ENCODE measurements at places on chromosomes 6 and 20.
A peak's percentile ranks its signal among the peaks of the same experiment; 100 is the strongest.

DNA sequence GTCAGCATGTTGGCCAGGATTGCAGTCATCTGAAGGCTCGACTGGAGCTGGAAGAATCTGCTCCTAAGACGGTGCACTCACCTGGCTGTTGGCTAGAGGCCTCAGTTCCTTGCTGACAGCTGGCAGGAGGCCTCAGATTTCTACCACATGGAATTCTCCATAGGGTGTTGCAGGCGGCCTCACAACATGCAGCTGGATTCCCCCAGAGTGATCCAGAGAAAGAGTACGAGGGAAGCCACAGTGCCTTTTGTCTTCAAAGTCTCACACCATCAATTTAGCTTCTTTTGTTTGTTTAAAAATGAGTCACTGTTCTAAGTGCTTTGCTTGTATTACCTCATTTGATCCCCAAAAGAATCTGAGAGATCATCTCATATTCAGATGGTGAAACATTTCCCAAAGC is 65.5 kb upstream of the FYN start:
- no peak for DNase-seq

GRCh38 chr6:42010185-42010891 is 40.0 kb upstream of the TAF8 start:
- no peak for DNase-seq

- DNase-seq, result no peak
Observed at GRCh38 chr6:21785164-21785563, 191.6 kb downstream of the SOX4 start.

DNA sequence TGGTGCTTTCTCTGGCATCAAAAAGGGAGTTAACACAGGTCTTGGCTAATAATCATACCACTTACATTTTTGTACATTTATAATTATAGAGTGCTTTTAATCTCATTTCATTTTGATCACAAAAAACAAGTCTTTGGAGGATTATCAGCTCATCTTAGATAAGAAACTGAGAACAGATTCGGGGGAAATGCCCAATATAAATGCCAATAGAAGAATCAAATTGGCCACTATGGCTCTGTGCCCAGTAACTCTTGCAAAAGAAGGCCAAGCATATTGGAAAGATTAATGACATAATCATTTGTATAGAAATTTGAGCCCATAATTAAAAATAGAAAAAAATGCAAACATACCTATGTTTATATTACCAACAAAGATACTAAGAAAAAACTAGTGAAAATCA is 42.5 kb downstream of the IPCEF1 start:
- no peak for DNase-seq

GRCh38 chr20:10113746-10114145 is 79.0 kb downstream of the ANKEF1 start:
- DNase-seq, result no peak

- no peak for DNase-seq
Observed at GRCh38 chr6:7758456-7758855, 32.6 kb downstream of the BMP6 start.

GRCh38 chr6:53437557-53438202 is 88.9 kb upstream of the ELOVL5 start:
- no peak for DNase-seq

GRCh38 chr6:31140643-31141042 is 1.8 kb upstream of the PSORS1C2 start:
- DNase-seq, result no peak

GRCh38 chr6:72640615-72640930 is 18.7 kb downstream of the KCNQ5 start:
- DNase-seq, result no peak

- no peak for DNase-seq
Observed at GRCh38 chr6:12034349-12034748, 22.2 kb downstream of the HIVEP1 start.

DNA sequence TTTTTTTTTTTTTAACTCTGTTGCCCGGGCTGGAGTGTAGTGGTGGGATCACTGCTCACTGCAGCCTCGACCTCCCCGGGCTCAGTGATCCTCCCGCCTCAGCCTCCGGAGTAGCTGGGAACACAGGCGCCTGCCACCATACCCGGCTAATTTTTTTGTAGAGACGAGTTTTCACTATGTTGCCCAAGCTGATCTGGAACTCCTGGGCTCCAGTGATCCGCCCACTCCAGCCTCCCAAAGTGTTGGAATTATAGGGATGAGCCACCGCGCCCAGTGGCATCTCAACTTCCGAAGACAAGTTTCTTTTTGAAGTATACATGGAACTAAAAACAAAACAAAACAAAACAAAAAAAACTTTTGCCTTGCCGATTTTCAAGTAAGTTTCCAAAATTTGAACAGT is 66.6 kb upstream of the ZNF184 start:
- no peak for DNase-seq

GRCh38 chr6:50939931-50940330 is 121.3 kb downstream of the TFAP2B start:
- no peak for DNase-seq

DNA sequence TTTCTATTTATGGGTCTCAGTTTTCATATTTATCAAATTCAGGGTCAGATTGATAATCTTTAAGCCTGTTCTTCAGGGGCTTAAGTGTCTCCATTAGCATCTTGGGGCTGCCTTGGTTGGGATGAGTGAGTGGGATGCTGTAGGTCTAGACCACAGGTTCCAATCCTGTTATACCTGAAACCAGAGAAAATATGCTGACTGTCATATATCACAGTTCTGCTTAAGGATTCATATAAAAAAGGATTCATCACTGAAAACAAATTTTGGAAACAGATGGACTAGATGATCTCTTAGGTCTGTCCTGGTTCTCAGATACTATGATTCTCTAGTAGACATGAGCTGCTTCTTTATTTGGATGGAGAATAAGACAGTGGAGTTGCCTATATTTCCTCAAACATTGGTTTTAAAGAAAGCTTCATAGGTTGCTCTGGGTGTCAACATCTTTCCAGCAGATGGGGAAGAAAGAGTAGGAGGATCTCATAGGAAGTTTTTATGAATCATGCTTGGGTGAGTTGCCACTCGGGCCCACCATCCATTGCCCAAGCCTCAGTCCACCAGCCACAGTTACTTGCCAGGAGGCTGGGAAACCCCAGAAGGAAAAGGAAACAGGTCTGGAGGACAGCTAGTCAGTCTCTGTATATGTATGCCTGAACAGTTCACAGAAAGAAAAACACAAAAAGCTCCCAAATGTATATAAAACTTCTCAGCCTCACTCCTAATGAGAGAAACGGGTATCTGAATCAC is 42.9 kb upstream of the MAP7 start:
- DNase-seq, result no peak

DNA sequence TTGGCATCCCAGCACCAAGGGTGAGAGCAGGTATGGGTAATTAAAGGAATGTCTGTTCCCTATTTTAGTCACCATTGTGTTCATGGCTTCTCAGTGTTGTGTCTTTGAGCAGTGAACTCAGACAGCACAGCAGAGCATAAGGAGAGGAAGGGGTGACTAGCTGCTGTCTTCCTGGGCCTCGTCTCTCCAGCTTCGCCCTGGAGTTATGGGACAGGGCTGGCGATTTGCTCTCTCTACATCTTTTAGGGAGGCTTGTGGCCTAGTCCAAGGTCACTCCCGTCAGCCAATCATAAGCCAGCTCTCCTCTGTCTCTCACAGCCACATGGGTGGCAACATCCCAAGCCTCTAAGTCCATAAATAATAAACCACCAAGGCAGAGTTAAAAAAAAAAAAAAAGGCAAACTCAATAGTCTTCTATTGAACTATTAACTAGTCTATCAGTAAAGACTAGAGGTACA is 7.3 kb downstream of the CST3 start:
- DNase-seq, result no peak

DNA sequence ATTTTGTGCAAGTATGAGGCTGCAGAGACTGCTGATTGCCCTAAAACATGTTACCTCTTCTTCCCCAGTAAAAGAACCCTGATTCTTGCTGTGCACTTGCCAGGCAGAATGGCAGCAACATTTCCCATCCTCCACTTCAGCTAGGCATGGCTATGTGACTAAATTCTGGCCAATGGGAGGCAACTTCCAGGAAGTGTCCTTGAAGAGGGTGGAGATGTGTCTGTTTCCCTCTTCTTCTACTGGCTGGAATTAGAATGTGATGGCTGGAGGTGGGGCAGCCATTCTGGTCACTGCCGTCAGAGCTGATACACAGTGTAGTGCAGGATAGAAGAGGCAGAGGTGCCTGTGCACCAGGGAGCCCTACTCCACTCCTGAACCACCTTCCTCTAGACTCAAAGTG is 64.6 kb downstream of the CDH26 start:
- no peak for DNase-seq

- DNase-seq, result no peak
Observed at GRCh38 chr6:110090876-110091275, 88.6 kb downstream of the WASF1 start.

- DNase-seq, result no peak
Observed at GRCh38 chr6:5866547-5867051, 140.1 kb downstream of the NRN1 start.

GRCh38 chr20:34312024-34312460 is 8.9 kb upstream of the AHCY start:
- no peak for DNase-seq

DNA sequence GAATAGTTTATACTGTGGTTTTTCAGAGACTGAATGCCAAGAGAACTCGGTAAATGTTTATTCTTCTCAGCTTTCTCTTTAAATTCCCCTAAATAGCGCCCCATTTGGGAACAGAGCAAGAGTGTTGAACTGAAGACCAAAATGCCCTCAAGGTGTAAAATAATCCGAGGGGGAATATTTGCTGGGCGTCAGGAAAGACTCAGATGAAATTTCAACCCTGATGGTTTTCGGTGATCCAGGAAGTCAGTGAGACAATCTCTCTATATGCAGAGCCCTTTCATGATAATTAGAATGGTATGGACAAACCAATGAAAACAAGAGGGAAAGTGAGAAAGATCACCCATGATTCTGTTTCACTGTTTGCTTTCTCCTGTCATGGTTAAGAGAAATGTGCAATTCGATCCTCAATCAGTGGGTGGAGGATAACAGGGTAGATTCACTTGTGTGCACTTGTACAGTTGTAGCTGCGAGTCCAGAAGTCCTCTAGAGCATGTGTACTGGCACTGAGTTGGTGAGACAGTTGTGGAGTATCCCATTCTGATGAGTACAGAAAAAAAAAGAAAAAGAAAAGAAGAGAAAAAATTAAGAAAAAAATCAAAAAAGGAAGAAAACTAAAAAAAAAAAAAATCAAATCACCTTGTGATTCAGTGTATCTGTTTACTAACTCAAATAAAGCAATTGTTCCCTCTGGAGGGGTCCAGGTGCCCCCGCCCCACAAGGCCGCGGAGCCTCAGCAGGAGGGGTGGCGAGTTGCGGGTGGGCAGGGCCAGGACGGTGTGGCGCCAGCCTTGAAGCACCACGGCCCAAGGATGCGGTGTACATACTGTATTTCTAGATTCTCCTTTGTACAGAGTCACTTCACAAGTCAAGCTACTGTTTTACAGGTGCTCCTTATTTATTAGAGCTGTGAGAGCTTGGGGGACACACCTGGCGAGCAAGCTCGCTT is 164.9 kb downstream of the SCML4 start:
- no peak for DNase-seq

- no peak for DNase-seq
Observed at GRCh38 chr6:133809406-133809805, 79.5 kb upstream of the TCF21 start.

- DNase-seq, result no peak
Observed at GRCh38 chr6:122154155-122154554, 245.3 kb upstream of the HSF2 start.

GRCh38 chr6:6495851-6496250 is 92.7 kb upstream of the LY86 start:
- DNase-seq, result no peak

GRCh38 chr20:59933849-59934585 is 580 bp upstream of the SYCP2 start:
- peak; percentile 68 for DNase-seq
